HuH-7.5 (cell line): ENCODE measurements at places on chromosomes 7 and 10.
A peak's percentile ranks its signal among the peaks of the same experiment; 100 is the strongest.

- DNase-seq, result no peak
Observed at GRCh38 chr10:110947061-110947595, 27.7 kb downstream of the SHOC2 start.

GRCh38 chr7:44797329-44798258 lies 1.1 kb downstream of the PPIA start:
- DNase-seq, result peak; percentile 75

DNA sequence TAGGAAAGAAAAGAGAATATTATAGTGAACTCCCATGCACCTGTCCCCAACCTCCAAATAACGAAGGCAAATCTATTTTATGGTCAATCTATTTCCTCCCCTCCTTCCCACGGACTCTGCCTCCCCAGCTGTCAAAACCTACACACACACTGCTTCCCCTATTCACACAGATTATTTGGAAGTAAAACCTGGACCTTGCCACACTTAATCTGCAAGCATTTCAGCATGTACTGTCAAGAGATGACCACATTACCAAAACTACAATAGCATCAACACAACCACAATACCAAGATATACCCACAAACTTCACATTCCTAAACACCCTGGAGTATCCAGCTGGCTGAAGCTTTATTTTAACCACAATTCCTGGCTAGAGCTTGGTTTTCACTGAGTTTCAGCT lies 27.8 kb upstream of the KCNK18 start:
- DNase-seq, result no peak

- no peak for DNase-seq
Observed at GRCh38 chr7:154690411-154690810, 312.5 kb downstream of the PAXIP1 start.
